Stimulated activated CD4-positive, alpha-beta T cell treated with anti-CD3 and anti-CD28 coated beads, Interleukin-1b, Interleukin-23, amount 100 ng/mL, for 4 hours (primary cell): ENCODE measurements at places on chromosomes 3 and 15.

- DNase-seq, result no peak
These were observed 29.6 kb downstream of the MGLL start for GRCh38 chr3:127792541-127793292.

GRCh38 chr3:18572809-18573208 is 147.7 kb upstream of the SATB1 start:
- DNase-seq, result no peak

DNA sequence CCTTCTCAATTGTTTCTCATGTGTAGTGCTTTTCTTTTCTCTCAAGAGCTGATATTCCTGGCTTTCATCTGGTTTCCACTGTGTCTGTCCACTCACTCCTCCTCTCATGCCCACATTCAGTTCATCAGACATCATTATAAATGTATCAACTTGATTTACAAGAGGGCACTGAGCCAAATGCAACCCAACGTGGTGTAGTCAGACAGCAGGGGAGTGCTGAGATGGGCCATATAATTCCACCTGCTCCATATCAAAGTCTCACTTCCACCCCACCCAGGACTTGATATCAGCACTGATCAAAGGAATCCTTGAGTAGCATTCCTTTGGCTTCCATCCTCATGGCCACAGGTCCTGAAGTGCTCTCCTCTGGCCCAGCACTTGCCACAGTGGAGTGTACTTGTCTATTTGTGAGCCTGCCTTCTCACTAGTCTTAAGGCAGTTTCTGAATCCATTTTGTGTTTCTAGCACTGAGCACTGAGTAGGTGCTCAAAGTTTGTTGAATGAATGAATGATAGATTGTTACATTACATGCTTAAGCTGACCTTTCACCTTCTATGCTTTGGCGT is 252.8 kb downstream of the CLSTN2 start:
- no peak for DNase-seq

GRCh38 chr3:179672918-179673317 is 20.1 kb downstream of the USP13 start:
- no peak for DNase-seq

GRCh38 chr3:119831022-119831421 is 49.1 kb downstream of the NR1I2 start:
- no peak for DNase-seq

DNA sequence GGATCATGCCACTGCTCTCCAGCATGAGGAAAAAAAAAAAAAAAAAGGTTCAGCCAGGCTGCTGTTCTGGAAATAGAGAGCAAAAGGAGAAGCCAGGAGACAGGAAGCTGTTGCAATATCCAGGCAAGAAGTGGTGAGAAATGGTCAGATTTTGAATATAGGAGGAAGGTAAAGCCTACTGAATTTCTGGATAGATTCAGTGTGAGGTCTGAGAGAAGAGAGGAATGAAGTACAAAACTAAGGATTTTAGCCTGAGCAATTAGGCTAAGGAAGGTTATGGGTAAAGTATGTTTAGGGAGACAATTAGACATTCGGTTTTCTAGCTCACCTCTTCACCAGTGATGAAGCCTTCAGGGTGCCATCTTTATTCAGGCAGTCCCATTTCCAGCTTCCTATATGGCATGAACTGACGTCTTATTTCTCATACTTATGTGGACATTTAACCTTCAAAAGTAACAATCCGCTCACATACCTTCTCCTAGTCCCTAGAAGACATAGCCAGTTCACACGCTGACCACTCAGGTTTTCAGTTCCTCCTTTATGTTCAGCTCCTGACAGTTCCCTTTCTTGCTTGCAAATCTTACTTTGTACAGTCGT is 57.2 kb downstream of the KIF9 start:
- DNase-seq, result no peak

GRCh38 chr15:89669941-89670340 is 9.2 kb downstream of the PLIN1 start:
- DNase-seq, result no peak

- no peak for DNase-seq
These were observed 92.7 kb downstream of the VGLL4 start for GRCh38 chr3:11551036-11551435.

DNA sequence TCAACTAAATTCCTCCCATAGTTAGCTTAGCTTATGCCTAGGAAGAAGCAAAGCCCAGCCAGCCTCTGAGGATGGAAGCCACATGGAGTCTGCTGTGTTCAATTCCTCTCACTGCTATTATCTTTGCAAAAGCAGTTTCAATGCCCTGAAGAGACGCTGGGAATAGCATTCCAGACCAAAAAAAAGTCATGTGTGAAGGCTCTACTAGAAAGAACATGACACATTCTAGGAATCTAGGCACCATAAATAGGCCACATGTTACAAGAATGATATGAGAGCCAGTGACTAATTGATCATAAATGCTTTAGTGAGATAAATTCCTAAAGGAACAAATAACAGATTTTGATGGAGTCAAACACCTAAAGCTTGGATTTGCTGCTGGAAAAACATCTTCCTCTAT is 800.8 kb downstream of the TUSC7 start:
- DNase-seq, result no peak

DNA sequence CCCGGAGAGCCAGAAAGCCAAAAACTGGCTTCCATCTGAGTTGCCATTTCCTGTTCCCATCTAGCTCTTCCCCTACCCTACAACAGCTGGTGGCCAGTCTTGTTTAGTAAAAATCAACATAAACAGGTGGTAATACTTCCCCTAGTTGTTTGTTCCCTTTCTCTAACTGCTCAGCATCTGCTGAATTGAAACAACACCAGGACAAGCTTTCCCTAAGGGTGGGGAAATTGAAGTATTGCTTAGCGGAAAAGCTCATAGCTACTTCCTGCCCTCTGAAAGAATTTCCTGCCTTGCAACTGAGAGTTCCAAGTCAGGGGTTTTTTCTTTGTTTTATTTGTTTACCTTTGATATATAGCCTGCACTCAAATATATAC is 66.8 kb downstream of the HMG20A start:
- no peak for DNase-seq

DNA sequence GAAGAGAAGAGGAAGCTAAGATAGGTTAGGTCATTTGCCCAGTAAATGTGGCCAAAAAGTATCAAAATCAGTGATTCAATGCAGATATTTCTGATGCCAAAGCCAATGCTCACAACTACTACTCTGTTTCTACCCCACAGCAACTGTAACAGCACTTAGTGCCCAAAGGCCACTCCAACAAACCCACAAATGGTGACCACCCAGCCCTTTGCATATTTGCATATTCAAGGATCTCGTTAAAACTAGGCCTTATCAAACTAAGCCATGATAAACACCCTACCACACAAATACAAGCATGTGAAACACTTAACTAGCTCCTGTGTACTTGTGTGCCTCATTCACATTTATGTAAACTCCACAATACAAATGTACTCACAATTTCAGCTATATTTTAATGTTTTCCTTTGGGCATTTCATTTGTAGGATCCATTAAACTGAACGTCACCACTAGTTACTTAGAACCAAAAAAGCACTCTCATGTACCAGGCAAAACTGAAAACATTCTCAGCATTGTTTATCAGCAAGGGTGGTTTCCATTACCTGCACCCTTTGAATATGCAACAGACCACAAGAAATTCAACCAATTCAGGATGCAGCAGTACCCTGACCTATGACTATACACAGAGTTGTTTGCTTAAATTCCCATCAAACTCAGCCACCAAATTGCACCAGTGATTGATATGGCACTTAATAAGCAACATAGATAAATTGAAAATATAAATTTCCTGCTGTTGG is 111.2 kb upstream of the STT3B start:
- no peak for DNase-seq

GRCh38 chr3:50625231-50626182 is 8.6 kb downstream of the MAPKAPK3 start:
- DNase-seq, result no peak

GRCh38 chr15:78642331-78642730 is 1.3 kb upstream of the CHRNB4 start:
- DNase-seq, result no peak

DNA sequence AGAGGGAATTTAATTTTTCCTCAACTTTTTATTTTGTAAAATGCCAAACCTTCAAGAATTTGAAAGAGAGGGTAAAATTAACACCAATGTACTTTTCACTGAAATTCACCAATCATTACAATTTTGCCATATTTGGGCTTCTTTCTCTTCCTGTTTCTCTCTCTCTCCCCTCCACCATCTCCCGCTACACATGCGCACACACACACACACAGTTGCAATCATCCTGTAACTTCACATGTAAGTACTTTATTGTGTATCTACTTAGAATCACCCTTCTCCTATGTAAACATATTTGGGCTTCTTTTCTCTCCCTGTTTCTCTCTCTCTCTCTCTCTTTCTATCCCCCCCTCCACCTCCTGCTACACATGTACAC is 7.4 kb downstream of the ARL14 start:
- no peak for DNase-seq

DNA sequence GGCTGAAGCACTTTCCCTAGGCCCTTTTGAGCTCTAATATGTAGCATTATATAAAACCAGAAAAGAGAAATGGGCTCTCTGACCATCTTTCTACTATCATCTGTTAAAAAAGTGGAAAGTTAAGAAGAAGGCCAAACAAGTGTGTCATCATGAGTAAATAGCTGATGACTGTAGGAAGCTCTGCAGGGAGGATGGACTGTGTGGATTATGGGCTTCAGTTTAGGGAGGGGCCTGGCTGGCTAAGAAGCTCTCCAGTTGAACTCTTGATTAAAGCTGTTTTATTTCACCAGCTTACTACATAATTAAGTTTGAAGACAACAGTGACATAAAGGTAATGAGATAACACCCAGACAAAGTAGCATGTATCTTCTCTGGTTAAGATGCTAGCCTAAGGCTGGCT is 30.6 kb downstream of the INTS14 start:
- no peak for DNase-seq

DNA sequence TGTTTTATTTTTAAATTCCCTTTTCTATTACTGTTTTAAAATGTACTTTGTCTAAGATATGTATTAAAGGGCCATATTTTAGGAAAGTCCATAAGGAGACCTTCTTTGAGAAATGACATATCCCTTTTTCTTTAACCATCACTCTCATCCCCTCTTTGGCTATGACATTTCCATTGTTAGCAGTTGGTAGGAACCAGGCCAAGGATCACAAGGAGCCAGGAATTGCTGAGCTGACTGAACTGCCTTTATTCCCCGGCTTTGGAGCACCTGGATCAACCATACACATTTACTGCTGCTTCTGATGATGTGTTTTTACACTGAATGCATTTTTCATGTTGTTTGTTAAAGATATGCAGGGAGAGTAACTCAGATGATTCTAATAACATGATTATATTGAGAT is 79.7 kb downstream of the HHLA2 start:
- no peak for DNase-seq

DNA sequence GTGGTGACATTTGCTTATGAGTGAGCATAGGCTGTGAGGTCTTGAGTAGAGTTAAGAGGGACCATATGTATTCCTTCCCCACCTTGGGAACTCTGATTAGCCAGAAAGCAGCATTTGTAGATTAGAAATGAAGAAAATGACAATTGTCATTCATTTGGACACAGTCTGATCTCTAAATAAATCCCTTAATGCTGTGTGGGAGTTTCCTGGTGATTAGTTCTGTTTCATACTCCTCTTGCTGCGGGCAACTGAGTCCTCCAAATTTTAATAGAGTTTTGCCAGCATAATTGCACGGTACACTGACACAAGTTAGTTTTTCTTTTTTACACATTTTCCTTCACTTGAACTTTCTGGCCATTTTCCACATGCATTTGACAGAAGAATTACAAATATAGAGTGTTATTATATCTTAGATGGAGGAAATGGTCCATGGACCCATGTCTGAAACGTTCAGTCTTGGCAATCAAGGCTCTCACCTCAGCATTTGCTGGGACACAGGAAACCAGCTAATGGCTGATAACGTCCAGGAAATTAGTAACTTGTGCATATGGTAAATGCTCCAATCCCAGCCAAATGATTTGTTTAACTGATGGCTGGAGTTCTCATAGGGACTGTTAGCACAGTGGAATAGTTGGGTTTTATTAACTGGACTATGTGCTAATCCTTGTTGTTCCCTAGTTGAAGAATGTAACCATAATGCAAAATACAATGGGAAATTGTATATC is 321.2 kb downstream of the RBMS3 start:
- DNase-seq, result no peak

DNA sequence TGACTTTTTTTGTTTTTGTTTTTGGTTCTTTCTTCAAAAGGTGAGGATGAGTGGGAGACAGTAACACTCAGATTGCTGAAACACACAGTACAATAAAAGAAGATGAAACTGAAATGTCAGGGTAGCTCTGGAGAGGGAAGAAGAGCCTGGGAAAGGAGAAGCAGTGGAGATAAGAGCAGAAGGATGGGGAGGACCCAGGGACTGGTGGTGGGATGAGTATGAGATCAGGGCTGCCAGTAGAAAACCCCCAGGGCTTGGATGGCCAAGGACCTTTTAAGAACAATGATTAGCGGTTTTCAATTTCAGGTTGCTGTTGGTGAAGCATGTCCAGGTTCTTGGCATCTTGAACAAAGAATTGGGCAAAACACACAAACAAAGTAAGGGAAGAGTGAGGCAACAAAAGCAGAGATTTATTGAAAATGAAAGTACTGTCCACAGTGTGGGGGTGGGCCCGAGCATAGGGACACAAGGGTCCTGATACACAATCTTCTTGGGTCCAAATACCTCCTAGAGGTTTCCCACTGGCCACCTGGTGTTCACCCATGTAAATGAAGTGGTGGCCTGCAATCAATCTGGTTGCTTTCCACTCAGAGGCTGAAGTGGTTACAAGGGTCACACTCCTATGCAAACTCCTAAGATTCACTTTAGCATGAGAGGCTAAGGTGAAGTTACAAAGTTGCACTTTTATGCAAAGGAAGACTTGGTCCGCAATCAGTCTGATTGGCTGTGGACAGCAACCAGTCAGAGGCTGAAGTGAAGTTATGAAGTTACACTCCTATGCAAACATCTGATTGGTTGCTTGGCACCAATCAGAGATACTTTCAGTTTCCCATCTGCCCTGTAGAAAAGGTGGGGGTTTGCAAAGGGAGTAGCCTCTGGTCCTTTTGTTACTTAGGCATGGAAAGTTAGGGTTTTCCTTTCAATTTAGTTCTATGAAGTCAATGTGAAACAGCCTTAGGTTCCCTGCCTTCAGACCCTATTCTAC is 26.1 kb upstream of the MFSD1 start:
- DNase-seq, result no peak

- no peak for DNase-seq
These were observed 42.0 kb upstream of the SKOR1 start for GRCh38 chr15:67783303-67783702.

GRCh38 chr15:57403017-57403416 is 26.7 kb downstream of the CGNL1 start:
- DNase-seq, result no peak

- DNase-seq, result no peak
These were observed 11.7 kb downstream of the LNP1 start for GRCh38 chr3:100412912-100413590.

GRCh38 chr3:46829699-46830208 is 33.5 kb downstream of the MYL3 start:
- no peak for DNase-seq

- DNase-seq, result no peak
These were observed 87.6 kb downstream of the RYK start for GRCh38 chr3:134163096-134163495.

DNA sequence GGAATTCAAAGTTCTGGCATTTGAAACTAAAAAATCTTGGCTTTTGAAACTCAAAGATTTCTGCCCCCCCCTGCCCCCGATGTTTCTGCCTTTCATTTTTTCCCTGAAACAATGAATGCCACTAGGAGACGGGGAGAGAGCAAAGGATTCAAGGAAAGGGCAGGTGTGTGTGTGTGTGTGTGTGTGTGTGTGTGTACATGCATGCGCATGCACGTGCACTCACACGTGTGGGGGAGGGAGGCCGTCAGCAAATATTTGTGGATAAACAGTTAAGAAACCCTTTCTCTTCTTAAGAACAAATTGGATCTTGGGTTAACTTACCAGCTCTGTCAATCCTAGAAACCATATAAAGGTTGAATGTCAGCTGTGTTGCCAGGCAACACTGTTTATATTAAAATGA is 29.2 kb upstream of the CCDC174 start:
- DNase-seq, result no peak
